ENCODE measurements at places on chromosomes 2 and 18. TPM values are rescaled to one million over a fixed set of nuclear protein-coding genes. Genes with fewer than 3 reads are reported as not detected.

DNA sequence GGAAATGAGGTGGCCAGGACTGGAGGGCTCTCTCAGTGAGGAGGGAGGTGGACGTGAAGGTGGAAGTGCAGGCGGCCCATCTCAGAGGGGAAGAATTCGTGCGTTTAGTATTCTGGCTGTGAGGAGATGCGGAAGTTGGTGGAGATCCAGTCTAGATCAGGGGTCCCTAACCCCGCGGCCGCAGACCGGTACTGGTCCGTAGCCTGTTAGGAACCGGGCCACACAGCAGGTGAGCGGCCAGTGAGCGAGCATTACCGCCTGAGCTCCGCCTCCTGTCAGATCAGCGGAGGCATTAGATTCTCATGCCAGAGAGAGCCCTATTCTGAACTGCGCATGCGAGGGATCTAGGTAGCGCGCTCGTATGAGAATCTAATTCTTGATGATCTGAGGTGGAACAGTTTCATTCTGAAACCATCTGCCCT, 1.6 kb upstream of the FHOD3 start:
- H3K4me3 ChIP-seq, result no peak overlapping the region
- H3K4me1 ChIP-seq, result no peaks in the 10 kb centered on the region
- H3K27me3 ChIP-seq, result peaks cover 24% of the 10 kb centered on the region
- no peak for DNase-seq

- no peak overlapping the region for H3K27ac ChIP-seq
- peaks cover 2% of the 10 kb centered on the region for H3K27me3 ChIP-seq
- no peaks in the 10 kb centered on the region for H3K36me3 ChIP-seq
- no peak for DNase-seq
- no peak overlapping the region for H3K4me3 ChIP-seq
- H3K4me1 ChIP-seq, result no peaks in the 10 kb centered on the region
Observed at GRCh38 chr18:51953521-51953920, 386.5 kb upstream of the DCC start.

- H3K4me3 ChIP-seq, result no peak overlapping the region
- peaks cover 7% of the 10 kb centered on the region for H3K36me3 ChIP-seq
- no peak for DNase-seq
- H3K4me1 ChIP-seq, result peaks cover 13% of the 10 kb centered on the region
Observed at GRCh38 chr2:148106331-148106730, 85.4 kb downstream of the MBD5 start.

- H3K4me1 ChIP-seq, result no peaks in the 10 kb centered on the region
- H3K27me3 ChIP-seq, result peaks cover 9% of the 10 kb centered on the region
- no peak overlapping the region for H3K27ac ChIP-seq
- H3K36me3 ChIP-seq, result no peaks in the 10 kb centered on the region
- no peak overlapping the region for H3K4me3 ChIP-seq
Observed at GRCh38 chr18:35019933-35020332, 21.3 kb upstream of the MAPRE2 start.

DNA sequence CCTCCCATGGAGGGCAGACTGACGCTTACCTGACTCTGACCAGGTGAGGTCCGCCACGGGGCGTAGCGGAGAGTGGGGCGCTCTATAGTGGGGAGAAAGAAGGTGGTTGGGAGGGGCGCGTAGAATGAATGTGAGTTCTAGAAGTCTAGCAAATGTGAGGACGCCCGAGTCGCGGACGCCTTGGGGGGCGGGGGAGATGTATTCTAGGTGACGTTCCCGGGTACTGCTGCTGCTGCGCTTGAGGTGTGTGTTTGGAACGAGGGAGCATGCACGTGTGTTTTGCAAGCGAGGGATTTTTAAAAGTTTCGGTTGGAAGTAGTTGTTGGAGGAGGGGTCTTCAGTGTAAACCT, 758 bp downstream of the RIF1 start:
- peaks cover 37% of the 10 kb centered on the region for H3K36me3 ChIP-seq
- peaks cover 31% of the 10 kb centered on the region for H3K4me1 ChIP-seq
- peak; percentile 70 for DNase-seq
- H3K27ac ChIP-seq, result peak overlapping the region; percentile 98

DNA sequence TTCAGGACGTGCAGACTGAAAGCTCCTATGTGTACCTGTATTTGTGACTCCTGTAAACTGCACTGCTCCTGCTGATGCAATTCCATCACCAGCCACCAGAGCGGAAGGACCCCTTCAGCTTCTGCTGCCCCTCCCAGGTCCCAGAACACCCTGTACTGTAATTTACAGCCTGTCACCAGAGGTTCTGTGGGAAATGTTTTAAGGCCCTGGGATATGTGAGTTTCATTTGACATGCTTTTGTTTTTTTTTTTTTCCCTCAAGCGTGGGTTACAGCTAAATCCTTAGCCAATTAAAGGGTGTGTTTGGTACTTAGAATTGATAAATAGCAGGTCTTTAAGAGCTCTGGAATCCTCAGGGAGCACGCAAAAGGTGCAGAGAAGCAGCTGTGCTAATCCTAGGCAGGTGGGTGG, 79.4 kb downstream of the KCTD1 start:
- no peak overlapping the region for H3K27ac ChIP-seq
- peak; percentile 19 for DNase-seq
- H3K36me3 ChIP-seq, result no peaks in the 10 kb centered on the region
- H3K27me3 ChIP-seq, result no peaks in the 10 kb centered on the region

DNA sequence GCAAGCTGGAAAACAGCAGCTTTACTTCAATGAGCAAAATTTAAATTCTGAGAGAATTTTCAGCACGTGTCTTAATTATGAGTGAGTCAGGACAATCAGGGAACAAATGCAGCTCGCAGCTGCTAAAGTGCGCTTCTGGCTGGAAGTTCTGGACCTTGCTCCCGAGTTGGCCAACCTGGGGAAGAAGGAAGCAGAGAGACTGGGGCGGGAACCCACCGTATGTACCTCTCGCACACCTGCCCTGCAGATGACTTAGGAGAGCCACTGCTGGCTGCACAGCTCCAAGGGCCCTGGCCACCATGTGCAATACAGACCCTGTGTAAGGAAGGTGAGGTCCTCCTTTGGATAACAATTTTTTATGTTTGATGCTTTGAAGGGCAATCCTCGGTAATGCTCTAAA, 42.4 kb downstream of the REEP1 start:
- H3K27ac ChIP-seq, result no peak overlapping the region
- no peak overlapping the region for H3K4me3 ChIP-seq
- H3K4me1 ChIP-seq, result no peaks in the 10 kb centered on the region
- no peak for DNase-seq

GRCh38 chr2:202564226-202564625, 70.5 kb upstream of the FAM117B start:
- no peaks in the 10 kb centered on the region for H3K4me1 ChIP-seq
- no peak overlapping the region for H3K4me3 ChIP-seq
- DNase-seq, result no peak
- H3K27ac ChIP-seq, result no peak overlapping the region
- no peaks in the 10 kb centered on the region for H3K27me3 ChIP-seq
- no peaks in the 10 kb centered on the region for H3K36me3 ChIP-seq

- DNase-seq, result peak; percentile 4
- H3K36me3 ChIP-seq, result peaks cover 6% of the 10 kb centered on the region
- no peaks in the 10 kb centered on the region for H3K27me3 ChIP-seq
Observed at GRCh38 chr2:97267411-97268074, 154.6 kb downstream of the ANKRD36 start.

- no peak overlapping the region for H3K4me3 ChIP-seq
- peaks cover 32% of the 10 kb centered on the region for H3K4me1 ChIP-seq
- peaks cover 10% of the 10 kb centered on the region for H3K36me3 ChIP-seq
- no peak overlapping the region for H3K27ac ChIP-seq
Observed at GRCh38 chr2:121475811-121476571, 54.7 kb upstream of the RNU4ATAC start.

- peaks cover 2% of the 10 kb centered on the region for H3K4me1 ChIP-seq
Observed at GRCh38 chr18:48004577-48004976, 74.1 kb upstream of the SMAD2 start.

- H3K4me1 ChIP-seq, result peaks cover 11% of the 10 kb centered on the region
- no peaks in the 10 kb centered on the region for H3K27me3 ChIP-seq
- DNase-seq, result no peak
Observed at GRCh38 chr2:209787416-209787815, 15.8 kb downstream of the UNC80 start.

GRCh38 chr18:55047546-55047945, 88.3 kb upstream of the CCDC68 start:
- no peaks in the 10 kb centered on the region for H3K36me3 ChIP-seq
- no peak overlapping the region for H3K27ac ChIP-seq
- peaks cover 2% of the 10 kb centered on the region for H3K27me3 ChIP-seq
- DNase-seq, result no peak

- H3K36me3 ChIP-seq, result peaks cover 2% of the 10 kb centered on the region
- H3K4me3 ChIP-seq, result no peak overlapping the region
- H3K27me3 ChIP-seq, result no peaks in the 10 kb centered on the region
- peaks cover 52% of the 10 kb centered on the region for H3K4me1 ChIP-seq
- H3K27ac ChIP-seq, result no peak overlapping the region
Observed at GRCh38 chr2:68196120-68196716, 38.5 kb downstream of the PNO1 start.

GRCh38 chr2:236109473-236109872, 58.7 kb downstream of the GBX2 start:
- H3K27ac ChIP-seq, result no peak overlapping the region
- H3K4me1 ChIP-seq, result no peaks in the 10 kb centered on the region
- no peak overlapping the region for H3K4me3 ChIP-seq

DNA sequence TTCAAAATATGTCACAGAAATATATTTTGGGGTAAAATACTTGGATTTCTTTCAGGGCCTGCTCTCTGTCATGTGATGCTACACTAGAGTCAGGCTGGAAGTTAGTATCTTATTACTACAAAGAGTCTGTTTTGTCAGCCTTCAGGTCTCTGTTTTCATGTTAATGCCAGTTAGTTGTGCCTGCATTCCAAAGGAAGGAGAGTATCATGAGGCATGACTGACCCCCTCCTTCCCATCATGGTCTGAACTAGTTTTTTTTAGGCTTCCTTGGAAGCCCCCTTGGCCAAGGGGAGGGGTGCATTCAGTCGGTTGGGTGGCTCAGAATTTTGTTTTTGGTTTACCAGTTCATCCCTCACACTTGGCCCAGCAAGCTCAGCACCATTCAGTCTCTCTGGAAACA, 318.0 kb downstream of the ALK start:
- peaks cover 3% of the 10 kb centered on the region for H3K4me1 ChIP-seq
- DNase-seq, result no peak
- no peak overlapping the region for H3K27ac ChIP-seq
- H3K27me3 ChIP-seq, result peaks cover 8% of the 10 kb centered on the region

DNA sequence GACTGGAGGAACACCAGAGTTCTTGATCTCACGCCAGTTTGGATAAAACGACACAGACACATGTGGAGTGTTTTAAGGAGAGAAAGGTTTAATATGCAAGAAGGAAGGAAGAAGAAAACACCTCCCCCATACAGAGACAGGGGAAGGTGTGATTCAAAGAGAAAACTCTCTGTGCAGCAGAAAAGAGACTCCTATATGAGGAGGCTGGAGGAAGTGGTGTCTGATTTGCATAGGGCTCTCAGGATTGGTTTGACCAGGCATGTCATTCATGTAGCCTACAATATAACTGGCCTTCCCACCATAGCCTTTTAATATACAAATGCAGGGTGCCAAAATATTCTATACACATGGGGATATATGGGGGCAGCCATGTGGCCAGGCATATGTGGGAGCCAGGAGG, 1386.5 kb downstream of the RPIA start:
- DNase-seq, result no peak
- no peaks in the 10 kb centered on the region for H3K36me3 ChIP-seq
- H3K4me1 ChIP-seq, result no peaks in the 10 kb centered on the region
- H3K27ac ChIP-seq, result no peak overlapping the region
- H3K4me3 ChIP-seq, result no peak overlapping the region

DNA sequence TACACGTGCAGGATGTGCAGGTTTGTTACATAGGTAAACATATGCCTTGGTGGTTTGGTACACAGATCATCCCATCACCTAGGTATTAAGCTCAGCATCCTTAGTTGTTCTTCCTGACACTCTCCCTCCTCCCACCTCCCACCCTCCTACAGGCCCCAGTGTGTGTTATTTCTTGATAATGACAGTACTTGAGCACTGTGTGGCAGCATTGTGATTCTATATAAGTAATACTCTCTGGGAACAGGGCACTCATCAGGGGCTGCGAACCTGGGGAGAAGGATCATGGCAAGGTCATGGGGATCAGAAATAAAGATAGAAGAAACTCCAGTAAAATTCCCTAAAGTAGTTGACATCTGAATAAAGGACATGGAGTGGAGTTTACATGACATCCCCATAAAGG, 1256.2 kb upstream of the CRIM1 start:
- no peaks in the 10 kb centered on the region for H3K4me1 ChIP-seq
- H3K27me3 ChIP-seq, result no peaks in the 10 kb centered on the region
- DNase-seq, result no peak
- H3K27ac ChIP-seq, result no peak overlapping the region

- no peak overlapping the region for H3K27ac ChIP-seq
- H3K27me3 ChIP-seq, result peaks cover 68% of the 10 kb centered on the region
- peaks cover 6% of the 10 kb centered on the region for H3K4me1 ChIP-seq
- no peak overlapping the region for H3K4me3 ChIP-seq
- DNase-seq, result no peak
- H3K36me3 ChIP-seq, result no peaks in the 10 kb centered on the region
Observed at GRCh38 chr2:120737340-120738101, 1.9 kb downstream of the GLI2 start.

GRCh38 chr2:152221839-152222238, 46.3 kb upstream of the STAM2 start:
- H3K4me1 ChIP-seq, result no peaks in the 10 kb centered on the region
- H3K36me3 ChIP-seq, result no peaks in the 10 kb centered on the region
- no peak for DNase-seq

GRCh38 chr2:28488858-28489575, 6.8 kb upstream of the PLB1 start:
- H3K27me3 ChIP-seq, result no peaks in the 10 kb centered on the region
- no peak overlapping the region for H3K27ac ChIP-seq
- no peaks in the 10 kb centered on the region for H3K36me3 ChIP-seq
- no peak for DNase-seq

DNA sequence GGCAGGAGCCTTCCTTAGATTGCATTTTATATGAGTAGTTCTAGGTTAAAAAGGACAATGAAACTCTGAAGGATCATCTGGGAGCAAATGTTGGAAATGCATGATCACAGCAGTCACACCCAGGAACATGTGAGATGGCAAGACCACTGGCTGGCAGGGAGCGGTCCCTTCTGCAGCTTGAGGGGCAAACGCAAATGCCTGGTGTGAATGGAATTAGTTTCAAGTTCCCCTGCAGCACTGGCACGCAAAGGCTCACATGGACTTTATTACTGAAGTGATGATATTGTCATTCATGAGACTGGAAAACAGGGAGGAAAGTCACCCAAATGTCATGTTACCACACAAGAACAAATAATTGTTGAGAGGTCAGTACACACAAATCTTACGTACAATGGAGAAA, 223.3 kb downstream of the FBXO15 start:
- no peak overlapping the region for H3K27ac ChIP-seq
- H3K36me3 ChIP-seq, result no peaks in the 10 kb centered on the region
- DNase-seq, result no peak
- H3K27me3 ChIP-seq, result peaks cover 8% of the 10 kb centered on the region
- H3K4me3 ChIP-seq, result no peak overlapping the region
- no peaks in the 10 kb centered on the region for H3K4me1 ChIP-seq

- no peaks in the 10 kb centered on the region for H3K4me1 ChIP-seq
- no peak overlapping the region for H3K27ac ChIP-seq
- H3K4me3 ChIP-seq, result no peak overlapping the region
Observed at GRCh38 chr2:204315236-204315662, 230.0 kb upstream of the PARD3B start.

Gene TTC21B
- 28.5 TPM for total RNA-seq

Gene COL6A3
- 36.4 TPM for total RNA-seq

Gene CCBE1
- total RNA-seq, result not detected

Gene XDH
- 0.11 TPM for total RNA-seq

Gene SERPINB7
- total RNA-seq, result not detected

Gene CCDC178
- total RNA-seq, result not detected

Gene SPEG
- total RNA-seq, result 0.89 TPM

Gene ADCYAP1
- total RNA-seq, result not detected

Gene CNPPD1
- total RNA-seq, result 41.4 TPM

Gene HADHB
- total RNA-seq, result 71.4 TPM

Gene GALR1
- not detected for total RNA-seq

Gene LONRF2
- total RNA-seq, result 0.04 TPM

Gene LIMS4
- not detected for total RNA-seq

Gene CGREF1
- 7.0 TPM for total RNA-seq

Gene PPP4R1
- total RNA-seq, result 33.3 TPM

Gene CYP27A1
- total RNA-seq, result 0.16 TPM

Data from activated CD4-positive, alpha-beta T cell treated with anti-CD3 and anti-CD28 coated beads for 36 hours (primary cell).